MCF 10A (cell line): ENCODE measurements at places on chromosomes 7 and 10. TPM values are rescaled to one million over a fixed set of nuclear protein-coding genes. Genes with fewer than 3 reads are reported as not detected.

Gene ADAM8
- total RNA-seq, result 20.2 and 23.2 TPM in 2 replicates

Gene AKR1C8
- 0.27 TPM in 1 of 2 replicates, not detected in the other for total RNA-seq

Gene NEUROD6
- total RNA-seq, result not detected in 2 replicates

- DNase-seq, result no peak
Measured at GRCh38 chr10:110566472-110567200, 859 bp upstream of the SMC3 start.

DNA sequence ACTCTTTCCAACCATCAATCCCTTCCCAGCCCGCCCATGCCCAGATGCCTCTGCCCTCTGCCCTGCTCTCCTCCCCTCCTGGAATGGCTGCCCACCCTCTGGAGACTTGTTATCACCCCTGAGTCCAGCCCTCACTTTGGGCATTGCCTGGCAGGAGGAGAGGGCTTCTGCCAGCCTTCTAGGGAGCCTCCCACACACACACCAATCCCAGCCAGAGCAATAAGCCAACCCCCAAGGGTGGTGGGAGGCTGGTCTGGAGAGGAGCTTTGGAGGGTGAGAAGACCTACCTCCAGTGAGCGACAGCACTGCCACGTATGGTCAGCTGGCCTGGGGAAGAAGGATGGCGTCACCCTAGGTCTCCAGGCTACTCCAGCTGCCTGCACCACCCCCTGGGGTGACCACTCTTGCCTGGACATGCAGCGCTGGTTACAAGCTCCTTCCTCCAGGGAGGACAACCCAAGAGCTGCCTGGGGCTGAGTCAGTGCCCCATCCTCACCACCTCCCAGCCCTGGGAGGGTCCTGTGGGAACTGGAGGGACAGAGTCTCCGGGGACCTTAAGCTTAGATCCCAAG, 8.4 kb downstream of the C10orf105 start:
- DNase-seq, result peak; percentile 54

DNA sequence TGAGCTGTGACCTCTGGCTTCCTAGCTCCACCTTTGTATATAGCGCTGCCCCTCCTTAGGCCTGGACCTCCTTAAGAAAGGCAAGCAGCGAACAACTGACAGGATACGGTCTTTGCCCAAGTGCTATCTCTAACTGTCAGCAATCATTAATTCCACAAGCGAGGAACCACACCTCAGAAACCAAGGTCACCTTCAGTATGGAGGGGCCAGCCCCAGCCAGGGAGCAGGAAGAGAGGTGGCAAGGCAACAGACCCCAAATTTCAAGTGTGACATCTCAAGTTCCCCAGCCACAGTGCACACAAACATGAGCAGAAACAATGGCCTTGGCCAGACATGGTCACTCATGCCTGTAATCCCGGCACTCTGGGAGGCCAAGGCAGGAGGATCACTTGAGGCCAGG, 4.8 kb upstream of the AOC1 start:
- DNase-seq, result no peak

DNA sequence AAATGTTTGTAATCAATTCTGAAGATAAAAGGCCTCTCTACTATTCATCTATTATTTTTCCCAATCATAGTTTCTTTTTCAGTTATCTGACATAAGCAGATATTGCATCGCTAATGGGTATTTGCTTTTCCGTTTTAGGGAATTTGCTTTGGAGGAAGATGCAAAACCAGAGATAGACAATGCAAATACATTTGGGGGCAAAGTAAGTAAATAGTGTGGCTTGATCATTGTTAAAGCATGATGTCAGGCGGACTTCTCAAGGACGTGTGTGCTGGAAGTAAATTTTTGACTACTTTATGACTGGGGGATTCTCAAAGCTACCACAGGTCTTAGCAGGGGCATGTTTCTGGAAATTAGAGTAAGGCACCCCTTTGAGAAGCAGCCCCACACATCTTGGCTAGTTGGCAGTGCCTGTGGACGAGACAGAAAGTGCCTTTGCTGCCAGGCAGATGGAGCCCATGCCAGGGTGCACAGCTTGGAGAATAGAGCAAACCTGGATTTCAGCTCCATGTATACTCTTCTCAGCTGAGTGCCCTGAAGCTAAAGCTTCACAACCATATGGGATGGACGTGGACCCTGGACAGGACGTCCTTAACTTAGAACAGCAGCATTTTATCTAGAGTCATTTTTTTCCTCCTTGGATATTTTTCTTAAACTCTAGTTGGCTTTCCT, 68.6 kb downstream of the SRI start:
- DNase-seq, result no peak

- DNase-seq, result no peak
Measured at GRCh38 chr7:47576866-47577306, 5.0 kb downstream of the TNS3 start.
